ENCODE measurements at places on chromosomes 4 and X.

DNA sequence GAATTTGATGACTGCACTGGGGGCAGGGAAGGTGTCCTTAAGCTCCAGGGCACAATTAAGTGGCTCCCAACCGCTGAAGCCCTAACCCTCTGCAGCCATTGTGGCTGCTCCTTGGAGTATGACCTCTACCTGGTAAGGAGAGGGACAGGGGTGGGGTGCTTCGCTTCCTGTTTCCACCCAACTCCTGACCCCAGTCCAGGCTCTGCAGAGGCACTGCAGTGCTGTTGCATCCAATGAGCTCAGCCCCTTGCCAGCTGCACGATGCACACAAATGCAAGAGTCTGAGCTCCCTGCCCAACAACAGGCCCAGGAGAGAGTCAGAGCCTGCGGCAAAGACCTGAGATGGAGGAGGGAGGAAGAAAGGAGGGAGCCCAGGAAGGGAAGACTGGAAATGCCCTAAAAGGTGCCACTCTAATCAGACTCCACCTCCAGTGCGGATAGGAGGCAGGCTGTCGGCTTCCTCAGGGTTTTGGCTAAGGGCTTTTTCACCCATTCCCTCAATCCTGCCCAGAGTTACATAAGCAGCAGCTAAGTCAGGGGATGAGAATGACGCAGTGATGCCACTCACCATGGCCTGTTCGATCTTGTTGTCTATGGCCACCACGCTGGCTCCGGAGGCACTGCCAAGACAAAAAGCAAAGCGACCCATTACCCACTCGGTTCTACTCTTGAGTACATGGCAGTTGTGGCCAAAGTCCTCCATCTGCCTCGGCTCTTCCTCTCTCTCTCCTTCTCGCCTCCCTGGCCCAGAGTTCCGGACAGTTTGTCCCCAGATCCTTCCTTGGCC is 60.1 kb downstream of the TSC22D3 start:
- no peak for DNase-seq

GRCh38 chrX:19513383-19513782 is 1.9 kb downstream of the MAP3K15 start:
- no peak for DNase-seq

DNA sequence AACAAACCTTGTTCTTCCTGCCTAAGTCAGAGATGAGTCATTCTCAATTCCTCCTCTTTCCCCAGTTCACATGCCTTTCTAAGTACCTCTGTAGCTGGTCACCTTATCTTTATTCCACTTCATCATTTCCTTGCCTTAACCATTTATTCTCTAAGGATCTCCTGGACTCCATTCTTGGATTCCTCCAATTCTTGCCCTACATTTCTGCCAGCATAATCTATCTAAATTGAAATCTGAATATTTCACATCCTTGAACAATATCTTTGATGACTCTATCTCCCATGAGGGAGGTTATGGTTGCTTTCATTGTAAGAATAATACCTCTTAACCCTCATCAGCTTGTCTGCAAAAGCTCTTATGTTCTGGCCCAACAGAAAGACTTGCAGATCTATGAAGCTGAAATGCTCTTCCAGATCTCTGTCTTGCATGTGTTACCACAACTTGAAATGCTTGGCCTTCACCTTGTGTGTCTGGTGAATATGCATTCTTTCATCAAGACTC is 28.6 kb upstream of the PDE5A start:
- no peak for DNase-seq

- DNase-seq, result no peak
Observed at GRCh38 chrX:49184294-49185281, 1.6 kb downstream of the PRICKLE3 start.

GRCh38 chr4:168321006-168321405 is 2.5 kb upstream of the DDX60 start:
- DNase-seq, result no peak

DNA sequence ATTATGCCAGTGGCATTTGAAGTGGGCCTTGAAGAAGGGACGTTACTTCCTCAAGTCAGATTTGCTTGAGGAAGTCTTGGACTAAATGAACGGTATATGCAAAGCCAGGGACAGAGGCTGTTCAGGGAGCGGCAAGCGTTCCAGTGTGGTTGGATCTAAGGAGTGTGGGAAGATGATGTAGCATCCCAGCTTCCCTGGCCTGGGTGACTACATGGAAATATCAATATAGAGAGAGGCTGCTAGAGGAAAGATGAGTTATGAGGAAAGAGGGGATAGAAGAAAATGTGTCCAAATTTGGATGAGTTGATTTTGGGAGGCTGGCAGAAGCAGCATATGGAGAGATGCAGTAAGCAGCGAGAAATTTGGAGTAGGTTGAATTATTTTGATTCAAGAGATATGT is 432.5 kb upstream of the TENM3 start:
- DNase-seq, result no peak

DNA sequence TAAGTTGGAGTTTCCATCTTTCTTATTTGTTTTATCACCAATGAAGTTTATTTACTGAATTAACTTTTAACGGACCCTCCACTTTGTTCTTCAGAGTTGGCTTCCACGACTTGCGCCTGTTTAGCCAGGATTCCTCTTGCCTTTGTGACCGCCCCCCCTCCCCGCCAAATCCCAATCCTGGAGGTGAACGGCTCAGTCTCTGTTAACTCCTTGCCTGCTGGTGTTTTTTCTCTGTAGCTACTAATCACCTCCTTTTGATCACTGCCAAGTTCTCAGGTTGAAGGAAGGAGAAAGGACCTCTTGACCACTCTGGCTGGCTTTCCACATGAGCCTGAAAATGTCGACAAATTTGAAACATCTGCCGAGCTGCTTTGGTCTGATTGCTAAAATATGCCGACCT is 46.8 kb upstream of the BCOR start:
- DNase-seq, result no peak

DNA sequence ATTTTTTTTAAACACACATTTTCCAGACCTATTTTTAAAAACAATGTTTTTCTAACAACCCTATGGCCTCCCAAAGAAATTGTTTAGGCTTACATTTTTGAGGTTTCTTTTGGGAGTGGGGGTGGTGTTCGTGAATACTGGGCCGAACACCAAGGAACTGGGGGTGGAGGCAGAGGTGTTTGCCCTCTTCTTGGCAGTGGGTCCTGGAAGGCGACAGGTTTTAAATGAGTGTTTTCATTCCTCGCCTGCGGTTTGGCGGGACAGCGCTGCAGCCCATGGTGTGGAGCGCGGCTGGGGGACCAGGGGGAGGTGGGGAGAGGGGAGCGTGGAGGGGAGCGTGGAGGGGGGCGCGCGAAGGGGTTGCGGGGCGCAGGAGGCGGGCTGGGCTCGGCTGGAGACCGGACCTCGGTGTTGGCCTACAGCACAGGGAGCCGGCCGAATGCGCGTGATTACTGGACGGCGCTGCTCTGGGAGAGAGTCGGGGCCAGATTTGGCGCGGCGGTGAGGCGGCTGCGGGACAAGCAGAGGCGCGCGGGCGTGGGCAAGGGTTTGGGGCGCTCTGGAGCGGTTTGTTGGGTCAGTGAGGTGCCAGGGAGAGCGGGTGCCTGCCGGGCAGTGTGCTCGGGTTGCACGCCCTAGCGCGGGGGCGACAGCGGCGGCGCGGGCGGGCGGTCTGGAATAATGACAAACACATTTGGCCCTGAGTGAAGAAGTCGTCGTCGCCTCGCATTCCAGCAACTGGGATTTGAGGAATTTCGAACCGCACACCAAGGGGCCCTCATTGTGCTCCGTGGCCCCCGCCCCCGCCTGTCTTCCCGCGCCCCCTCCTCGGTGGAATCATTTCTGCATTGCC is 764 bp downstream of the PDGFRA start:
- DNase-seq, result no peak

DNA sequence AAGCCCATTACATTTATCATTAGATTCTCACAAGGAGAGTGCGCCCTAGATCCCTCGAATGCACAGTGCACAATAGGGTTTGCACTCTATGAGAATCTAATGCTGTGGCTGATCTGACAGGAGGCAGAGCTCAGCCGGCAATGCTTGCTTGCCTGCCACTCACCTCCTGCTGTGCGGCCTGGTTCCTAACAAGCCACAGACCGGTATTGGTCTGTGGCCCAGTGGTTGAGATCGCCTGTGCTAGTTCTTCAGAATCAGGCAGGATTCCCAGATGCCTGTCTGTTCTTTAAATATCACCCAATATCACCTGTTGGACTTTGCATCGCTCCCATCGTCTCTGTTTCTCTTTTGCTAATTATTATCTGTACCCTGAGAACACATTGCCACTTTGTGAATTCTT is 14.0 kb downstream of the DSPP start:
- DNase-seq, result no peak

DNA sequence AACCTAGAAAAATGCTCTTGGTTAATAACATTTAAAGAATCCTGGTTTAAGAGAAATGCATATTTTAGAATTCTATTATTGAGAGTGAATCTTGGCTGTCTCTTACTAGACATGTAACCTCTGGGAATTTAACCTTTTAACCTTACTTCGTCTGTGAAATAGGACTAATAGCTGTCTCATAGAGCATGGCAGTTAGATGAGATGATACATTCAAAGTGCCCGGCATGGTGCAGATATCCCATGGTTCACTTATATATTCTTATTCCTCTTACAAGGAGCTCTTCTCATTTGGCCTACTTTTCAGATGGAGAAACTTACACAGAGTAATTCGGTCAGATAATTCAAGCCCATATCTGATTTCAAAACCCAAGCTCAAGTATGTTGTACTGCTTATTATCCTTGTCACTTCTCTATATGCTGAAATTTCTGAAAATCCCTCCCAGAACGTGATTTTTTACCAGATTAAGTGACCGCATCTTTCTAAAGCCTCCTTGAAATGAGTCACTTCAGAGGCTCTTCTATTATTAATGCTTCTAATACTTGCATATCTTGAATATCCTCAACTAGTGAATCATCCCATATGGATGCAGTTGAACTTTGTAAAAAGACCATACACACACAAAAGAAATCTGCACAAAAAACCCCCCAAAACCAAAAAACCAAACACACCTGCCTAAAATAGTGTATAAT is 4.9 kb downstream of the CDKN2AIP start:
- DNase-seq, result no peak

DNA sequence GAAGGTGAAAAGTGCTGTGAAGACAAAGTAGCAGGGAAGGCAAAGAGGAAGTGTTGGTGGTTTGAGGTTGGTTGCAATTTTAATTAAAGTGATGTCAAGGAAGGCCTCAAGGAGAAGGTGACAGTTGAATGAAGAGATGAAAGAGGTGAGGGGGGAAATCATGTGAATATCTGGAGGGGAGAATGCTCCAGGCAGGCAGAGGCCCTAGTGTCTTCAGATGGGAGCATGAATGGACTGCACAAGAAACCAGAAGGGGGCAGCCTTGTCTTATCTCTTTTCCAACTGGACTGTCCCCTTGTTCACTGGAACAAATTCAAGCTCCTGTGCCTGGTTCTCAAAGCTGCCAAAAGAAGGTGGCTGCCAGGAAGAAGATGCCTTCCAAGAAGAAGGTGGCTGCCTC is 68.4 kb downstream of the MAOB start:
- no peak for DNase-seq

DNA sequence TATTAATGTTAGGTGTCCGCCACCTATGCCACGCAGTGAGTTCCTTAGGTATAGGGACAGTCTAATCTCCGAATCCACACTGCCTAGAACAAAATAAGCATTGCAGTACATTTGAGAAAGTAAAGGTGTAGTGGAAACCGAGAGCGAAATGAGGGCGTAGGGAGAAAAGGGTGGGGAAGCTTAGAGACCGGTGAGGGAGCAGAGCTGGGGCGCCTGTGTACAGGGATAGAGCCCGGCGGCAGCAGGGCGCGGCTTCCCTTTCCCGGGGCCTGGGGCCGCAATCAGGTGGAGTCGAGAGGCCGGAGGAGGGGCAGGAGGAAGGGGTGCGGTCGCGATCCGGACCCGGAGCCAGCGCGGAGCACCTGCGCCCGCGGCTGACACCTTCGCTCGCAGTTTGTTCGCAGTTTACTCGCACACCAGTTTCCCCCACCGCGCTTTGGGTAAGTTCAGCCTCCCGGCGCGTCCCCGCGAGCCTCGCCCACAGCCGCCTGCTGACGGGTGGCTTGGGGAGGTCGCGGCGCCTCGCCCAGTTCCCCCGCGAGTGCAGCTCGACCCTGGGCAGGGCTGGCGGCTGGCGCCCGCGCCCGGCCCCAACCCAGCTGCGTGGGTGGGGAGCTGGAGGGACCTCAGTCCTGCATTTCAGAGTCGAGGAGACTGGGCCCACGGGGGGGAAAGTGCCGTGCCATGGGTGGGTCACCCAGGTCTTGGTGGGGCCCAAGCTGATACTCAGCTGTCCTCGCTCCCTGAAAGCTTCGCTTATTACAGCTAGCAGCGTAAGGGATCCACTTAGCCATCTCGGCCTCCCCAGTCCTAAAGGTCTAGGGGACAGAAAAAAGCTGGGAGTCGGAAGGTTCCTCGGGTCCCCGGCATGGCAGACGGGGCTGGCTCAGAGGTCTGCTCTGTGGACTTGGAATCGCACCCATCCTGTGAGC is at the start of gene ANXA3:
Gene ANXA3 (plus strand): TSS at position 351 of the 932 bp plus-strand sequence. CDS start 2,704 bp downstream, outside the sequence.
- no peak for DNase-seq

DNA sequence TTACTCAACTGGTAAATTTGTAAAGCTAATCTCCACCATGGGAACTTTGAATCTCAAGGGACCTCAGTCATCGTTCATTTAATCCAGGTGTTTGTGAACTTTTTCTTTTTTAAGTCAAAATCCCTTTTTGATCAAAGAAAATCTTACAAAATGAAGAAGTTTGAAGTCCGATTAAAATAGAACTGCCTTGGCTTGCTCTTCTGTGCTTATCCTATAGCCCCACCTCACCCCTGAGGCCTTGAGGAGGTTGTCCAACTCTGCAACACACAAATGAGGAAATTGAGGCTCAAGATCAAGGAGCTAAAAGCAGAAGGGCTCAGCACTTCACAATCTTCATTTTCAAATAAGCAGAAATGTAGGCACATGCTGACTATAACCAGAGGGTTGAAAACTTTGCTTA is 240.3 kb upstream of the SFRP2 start:
- no peak for DNase-seq

DNA sequence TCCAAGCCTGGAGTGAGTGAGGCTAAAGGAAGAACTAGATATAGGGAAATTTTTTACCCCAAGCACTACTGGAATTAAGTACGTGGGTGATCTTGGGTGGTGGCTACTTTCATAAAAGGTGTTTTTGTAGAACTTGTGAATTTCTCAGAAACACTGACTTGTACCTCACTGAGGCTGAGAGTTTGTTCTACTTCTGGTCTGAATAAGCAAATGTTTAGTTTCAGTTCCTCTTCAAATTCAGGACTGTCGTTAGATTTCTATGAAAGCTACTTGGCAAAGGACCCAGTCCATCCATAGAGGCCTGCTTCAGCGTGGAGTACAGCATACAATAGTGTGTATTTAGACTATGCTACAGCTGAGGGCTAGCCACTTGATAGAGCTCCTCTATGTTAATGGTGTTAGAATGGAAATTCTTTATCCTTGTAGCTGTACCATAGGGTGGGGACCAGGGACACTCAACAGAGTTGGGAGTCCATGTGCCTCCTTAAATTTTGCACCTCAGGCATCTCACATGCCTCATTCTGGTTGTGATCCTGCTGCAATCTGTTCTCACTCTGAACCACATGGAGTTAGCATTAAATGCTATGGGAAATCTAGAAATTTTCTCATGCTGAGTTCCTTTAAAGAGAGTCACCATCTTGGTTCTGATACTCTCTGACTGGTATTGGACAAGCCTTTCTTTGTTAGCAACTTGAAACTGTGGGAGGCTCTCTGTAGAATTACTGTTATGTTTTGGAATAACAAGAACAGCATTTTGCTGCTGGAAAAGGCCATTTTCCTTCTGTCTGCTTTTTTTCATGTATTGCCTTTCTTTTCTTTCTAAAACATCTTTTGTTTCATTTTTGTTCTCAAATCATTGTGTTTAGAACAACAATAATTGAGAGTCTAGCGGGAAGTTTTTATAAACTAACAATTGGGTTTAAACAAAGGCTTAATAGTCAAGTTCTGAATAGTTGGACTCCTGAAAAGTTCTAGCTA is 86.8 kb downstream of the PDGFRA start:
- no peak for DNase-seq

GRCh38 chr4:81506731-81507130 is 35.0 kb upstream of the RASGEF1B start:
- DNase-seq, result no peak
